ENCODE measurements at places on chromosomes 1 and 21. TPM values are rescaled to one million over a fixed set of nuclear protein-coding genes. Genes with fewer than 3 reads are reported as not detected.

Gene BEND5
- 1.4 TPM for total RNA-seq

Gene TTC39A
- total RNA-seq: 0.98 TPM

Gene VWA5B1
- not detected for total RNA-seq

Gene CYP4A22
- total RNA-seq: not detected

Gene ATAD3C
- 1.1 TPM for total RNA-seq

Gene PLPPR4
- not detected for total RNA-seq

Gene BTBD8
- 0.35 TPM for total RNA-seq

Gene DAP3
- 194 TPM for total RNA-seq

Gene TINAGL1
- 0.18 TPM for total RNA-seq

Gene OPRD1
- total RNA-seq: not detected

DNA sequence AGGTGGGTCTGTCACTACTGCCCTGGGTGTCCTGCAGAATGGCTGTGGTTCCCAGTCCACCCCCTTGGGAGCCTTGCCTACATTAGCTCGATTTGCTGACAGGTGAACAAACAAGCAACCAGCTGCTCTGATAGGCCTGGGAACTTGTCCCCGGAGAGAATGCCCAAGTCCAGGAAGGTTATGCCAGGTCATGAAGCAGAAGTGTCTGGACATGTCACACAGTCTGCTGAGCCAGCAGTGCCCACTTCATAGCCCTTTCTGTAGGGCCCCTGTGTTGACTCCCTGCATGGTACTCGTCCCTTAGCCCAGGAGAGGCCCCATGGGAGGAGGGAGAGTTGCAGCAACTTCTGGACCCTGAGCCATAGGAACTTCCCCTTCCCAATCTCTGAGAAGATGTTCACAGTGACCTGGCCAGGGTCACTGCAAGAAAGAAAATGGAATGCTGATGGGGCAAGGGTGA, 31.0 kb downstream of the UCK2 start:
- no peak for DNase-seq

DNA sequence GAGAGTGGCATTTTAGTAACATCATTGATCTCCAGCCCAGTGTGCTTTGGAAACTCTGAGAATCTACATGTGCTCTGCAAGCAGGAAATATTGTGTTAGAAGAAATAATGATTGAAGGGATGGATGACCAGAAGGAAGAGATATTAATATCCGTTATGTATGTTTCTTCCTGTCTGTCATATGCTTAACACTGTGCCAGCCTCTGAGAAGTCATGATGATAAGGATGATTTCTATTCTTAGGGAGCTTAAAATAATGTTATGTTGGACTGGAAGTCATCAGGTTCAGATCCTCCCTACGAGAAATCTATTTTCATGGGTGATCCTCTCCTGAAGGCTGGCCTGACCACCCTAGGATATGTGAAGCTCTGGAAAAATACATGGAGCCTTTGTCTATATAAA, 192.4 kb upstream of the GORAB start:
- no peak for DNase-seq

DNA sequence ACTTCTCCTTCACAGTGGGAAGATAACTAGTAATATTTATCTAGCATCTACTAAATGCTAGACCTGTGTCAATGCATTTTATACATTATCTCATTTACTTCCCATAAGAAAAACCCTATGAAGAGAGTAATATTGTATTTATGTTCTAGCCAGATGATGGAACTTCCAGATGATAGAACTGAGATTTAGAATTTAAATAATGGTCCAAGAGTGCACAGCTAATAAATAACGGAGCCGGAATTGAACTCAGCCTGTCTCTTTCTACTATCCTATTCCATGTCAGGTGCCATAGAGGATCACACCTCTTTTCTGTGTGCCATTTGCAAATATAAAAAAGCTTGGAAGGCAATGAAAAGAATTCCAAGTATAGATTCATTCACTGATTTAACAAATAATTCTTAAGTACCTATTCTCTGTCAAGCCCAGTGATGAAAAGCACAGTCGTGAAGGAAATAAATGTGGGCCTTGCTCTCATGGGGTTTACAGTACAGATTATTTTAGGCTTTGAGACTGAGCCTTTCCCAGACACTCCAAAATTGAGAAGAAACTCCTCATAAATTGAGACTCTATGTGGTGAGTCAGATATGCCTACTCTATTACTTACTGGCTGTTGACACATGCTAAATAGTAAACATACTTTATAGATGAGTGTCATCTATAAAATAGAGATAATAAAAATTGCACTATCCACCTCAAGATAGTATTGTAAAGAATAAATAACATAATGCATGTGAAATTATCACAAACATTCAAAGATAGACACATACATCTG, 378.0 kb upstream of the PRMT6 start:
- no peak for DNase-seq

GRCh38 chr1:39761557-39762260, 9.4 kb downstream of the OXCT2 start:
- DNase-seq: no peak

DNA sequence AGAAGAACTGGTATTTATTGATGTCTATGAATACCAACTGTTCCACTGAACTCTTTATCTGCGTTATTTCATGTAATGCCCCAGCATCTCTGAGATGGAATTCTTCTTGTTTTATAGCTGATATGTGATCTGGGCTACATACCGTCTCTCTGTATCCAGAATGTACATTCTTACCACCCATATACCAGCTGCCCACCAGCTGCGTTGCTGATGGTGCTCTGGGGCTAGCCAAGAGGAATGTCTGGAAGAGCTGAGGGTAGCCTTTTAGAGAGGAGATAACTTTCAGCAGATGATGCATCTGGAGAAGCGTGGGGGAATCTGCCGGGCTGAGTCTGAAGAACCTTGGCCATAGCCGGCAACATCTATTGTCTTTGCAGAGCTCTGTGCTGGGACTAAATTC, 137.5 kb downstream of the RYR2 start:
- DNase-seq: no peak

- DNase-seq: no peak
Measured at GRCh38 chr1:6298940-6299465, 38.1 kb upstream of the GPR153 start.

DNA sequence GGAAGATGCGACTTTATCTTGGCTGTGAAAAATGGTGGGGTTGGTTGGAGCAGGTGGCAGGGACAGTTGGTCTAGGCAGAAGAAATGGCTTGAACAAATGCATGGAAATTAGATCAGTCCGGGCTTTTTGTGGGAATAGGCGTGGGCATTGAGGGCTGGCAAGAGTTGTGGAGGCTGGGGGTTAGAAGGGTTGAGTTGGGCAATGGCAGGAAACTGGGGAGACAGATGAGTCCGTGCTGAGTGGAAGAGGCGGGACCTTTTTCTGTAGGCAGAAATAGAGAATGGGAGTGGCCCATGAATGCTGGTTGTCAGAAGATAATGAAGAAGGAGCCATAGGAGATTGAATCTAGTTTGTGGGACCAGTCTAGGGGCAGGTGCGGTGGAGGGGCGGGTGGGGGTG, 6.9 kb downstream of the PDPN start:
- no peak for DNase-seq

DNA sequence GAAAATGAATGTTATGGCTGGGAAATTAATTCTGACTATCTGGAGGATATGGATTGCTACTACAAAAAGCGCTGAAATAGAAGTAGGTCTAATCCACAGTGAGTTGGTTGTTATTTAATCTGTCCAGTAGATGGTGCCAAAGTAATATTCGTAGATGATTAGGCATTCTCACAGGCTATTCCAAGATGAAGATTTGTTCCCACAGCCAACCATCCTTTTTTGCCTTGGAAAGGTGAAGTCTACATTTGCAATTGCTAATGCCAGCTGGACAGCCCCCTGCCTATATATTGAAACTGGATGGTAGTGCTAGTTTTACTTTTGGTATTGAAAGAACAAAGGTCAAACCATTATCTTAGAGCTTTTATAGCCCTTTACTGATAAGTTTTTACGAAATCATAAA, 43.8 kb downstream of the RBM11 start:
- DNase-seq: no peak

DNA sequence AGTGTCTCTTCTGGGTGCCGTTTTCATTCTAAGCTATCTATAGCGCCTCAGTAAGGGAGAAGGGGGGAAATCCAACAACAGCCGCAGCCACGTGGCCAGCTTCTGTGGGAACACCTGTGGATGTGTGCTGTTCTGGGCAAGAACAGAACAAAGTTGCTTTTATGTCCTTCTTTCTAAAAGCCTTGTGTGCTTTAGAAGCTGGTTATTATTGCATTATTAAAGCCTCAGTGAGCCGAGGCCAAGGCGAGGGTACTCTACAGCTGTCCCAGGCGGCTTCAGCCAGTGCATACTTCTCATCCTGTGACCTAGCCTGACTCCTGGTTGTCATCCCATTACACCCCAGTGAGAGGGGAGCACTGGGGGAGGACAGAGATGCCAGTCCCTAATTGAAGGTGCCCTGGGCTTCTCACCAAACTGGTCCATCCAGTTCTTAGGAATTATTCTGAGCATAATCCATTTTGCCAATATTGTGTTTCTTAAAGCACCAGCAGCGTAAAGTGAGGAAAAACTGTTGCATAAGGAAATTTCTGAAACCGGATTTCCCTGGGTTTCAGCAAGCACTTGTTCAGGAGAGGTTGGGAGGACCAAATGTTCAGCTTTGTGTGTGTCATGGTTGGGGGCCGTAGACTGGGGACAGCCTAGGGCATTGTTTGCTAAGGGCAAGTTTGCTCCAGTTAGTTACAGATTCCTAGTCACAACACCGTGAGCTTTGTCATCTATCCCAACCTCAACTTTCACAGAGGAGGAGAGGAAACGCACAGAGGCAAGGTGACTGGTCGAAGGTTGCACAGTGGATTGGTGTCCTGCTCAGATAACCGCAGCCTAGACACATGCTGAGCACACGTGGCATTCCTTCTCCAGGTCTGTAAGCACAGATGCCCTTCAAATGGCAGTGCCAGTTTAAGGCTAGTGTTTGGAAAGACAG, 61.0 kb upstream of the ATP1A1 start:
- no peak for DNase-seq

DNA sequence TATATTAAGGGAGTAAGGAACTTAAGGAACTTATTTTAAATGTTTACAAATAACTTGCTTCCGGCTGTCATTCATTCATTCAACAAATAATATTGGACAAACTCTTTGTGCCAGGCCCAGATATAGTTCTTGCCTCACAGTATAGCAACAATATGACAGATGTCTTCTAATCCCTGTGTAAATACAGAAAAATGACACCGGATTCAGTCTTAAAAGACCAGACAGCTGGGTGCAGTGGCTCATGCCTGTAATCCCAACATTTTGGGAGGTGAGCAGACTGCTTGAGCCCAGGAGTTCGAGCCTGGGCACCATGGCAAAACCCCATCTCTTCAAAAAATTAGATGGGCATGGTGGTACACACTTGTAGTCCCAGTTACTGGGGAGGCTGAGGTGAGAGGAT, 23.7 kb downstream of the EIF2B3 start:
- DNase-seq: no peak

DNA sequence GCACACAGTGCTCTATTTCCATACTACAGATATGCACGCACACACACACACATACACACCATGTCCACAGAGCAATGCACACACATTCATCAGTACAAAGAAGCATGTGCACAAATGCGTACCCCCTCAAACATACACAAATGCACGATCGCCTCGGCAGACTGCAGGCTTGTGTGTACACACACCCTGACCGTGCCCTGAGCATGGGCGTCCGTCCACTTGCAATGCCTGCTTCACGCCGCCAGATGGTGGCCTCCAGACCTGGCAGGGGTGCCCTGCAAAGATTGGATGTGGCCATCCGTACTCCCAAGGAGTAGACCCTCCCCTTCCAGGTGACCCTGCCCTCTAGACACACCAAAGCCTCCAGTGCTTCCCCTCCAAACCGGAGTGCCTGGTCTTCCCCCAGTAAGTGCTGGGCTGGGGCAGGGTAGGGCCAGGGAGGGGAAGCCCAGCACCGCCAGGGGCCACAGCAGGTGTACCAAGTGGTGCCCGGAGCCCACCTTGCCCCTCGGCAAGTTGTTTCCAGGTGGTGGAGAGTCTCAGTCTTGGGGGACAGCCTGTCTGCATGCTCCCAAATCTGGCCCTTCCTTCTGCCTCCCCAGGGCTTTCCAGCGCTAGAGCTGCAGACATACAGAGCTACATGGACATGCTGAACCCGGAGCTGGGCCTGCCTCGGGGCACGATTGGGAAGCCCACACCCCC, 20.6 kb downstream of the ESPN start:
- peak; percentile 33 for DNase-seq

- DNase-seq: no peak
Measured at GRCh38 chr1:31949862-31950261, 11.7 kb upstream of the PTP4A2 start.

- DNase-seq: no peak
Measured at GRCh38 chr1:243213045-243213787, 41.9 kb downstream of the CEP170 start.

DNA sequence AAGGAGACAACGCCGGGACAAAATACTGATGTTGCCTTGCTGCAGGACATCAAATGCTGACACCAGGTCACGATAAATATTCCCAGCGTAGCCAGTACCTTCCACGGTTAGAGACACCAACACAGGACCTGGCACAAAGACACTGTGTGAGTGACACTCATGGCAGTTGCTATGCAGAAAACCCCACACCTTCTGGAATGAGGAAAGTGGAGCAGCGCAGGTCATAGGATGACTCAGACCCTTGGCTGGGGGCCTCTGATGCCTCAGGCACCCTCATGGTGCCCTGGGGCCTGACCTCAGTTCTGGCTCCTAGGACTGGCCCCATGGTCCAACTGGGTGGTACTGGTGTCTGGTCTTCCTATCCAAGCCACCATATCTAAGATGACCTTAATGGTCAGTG, 7.0 kb downstream of the DCST2 start:
- DNase-seq: no peak

- DNase-seq: no peak
Measured at GRCh38 chr1:226411619-226412018, 3.7 kb upstream of the PARP1 start.

DNA sequence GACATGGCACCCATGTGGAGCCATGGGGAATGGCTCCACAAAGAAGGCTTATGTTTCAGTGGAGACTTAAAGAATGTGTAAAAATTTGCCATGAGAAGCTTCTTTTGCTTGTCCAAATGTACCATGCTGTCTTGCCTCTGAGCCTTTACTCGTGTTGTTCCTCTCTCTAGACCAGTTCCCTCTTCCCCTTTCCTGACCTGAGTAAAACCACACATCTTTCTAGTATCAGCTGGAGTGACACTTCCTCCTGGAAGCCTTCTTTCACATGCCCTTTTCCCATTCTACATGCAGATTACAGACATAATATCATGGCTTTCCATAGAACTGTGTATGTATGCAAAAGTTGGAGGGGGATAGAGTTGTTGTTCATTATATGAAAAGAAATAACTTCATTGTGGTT, 13.6 kb upstream of the GPX7 start:
- no peak for DNase-seq

DNA sequence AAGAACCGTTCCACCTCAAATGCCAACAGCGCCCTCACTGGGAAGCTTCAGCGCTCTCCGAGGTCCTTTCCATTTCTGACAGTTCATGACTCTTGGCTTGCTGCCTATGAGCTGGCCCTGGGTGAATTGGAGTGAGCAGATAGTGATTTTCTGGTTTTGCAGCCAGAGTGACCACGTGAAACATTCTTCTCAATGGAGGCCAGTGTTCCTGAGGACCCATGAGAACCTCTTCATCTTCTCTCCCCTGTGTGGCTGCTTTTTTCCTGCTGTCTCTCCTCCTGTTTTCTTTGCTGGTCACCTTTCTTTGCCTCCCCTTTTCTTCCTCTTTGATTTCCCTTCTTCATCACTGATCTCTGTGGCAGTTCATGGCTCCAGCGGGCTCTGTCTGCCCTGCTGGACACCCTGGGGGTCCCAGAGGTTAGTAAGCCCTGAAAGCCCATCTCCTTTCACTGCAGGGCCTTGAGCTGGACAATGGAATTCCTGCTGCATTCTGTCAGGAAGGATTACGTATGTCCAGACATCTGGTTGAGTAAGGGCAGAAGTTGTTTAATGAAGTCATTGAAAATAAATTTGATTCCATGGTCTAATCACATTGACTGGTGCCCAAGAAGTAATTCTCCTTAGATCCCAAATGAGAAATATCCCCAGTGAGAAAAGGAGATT, 29.9 kb downstream of the VASH2 start:
- no peak for DNase-seq

All from activated T-cell treated with anti-CD3 and anti-CD28 coated beads, Interleukin-2, amount 50 U/mL, for 4 hours (primary cell).